ENCODE measurements at places on chromosomes 3 and 15.
A peak's percentile ranks its signal among the peaks of the same experiment; 100 is the strongest.

- DNase-seq = no peak
Measured at GRCh38 chr3:193372783-193373182, 5.8 kb downstream of the ATP13A5 start.

DNA sequence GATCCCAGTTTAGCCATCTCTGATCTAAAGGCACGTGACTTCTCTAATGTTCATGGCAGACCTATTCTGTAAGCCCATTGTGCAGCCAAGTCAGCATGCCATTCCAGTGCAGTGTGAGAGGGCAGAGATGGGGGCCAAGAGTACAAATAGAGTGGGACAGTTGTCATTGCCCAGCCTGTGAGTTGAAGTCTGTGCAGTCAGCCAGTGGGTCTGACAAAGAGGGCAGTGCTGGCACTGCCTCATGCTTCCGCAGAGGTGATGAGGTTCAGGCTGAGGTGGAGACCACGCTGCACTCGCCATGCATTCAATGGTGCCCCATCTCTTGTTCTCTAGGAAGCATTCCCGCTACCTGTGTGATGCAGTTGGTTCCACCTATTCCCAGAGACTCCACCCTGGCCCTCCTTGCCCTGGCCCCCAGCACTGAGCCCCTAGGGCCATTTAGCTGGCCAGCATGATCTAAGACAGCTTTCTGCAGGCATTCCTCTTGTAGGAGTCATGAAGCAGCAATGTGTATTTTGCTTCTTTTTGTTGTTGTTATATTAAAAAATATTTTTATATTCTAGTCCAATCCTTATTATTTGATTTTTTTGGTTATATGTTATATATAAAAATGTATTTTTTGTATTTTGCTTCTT lies 3.7 kb downstream of the MRAS start:
- DNase-seq = no peak

DNA sequence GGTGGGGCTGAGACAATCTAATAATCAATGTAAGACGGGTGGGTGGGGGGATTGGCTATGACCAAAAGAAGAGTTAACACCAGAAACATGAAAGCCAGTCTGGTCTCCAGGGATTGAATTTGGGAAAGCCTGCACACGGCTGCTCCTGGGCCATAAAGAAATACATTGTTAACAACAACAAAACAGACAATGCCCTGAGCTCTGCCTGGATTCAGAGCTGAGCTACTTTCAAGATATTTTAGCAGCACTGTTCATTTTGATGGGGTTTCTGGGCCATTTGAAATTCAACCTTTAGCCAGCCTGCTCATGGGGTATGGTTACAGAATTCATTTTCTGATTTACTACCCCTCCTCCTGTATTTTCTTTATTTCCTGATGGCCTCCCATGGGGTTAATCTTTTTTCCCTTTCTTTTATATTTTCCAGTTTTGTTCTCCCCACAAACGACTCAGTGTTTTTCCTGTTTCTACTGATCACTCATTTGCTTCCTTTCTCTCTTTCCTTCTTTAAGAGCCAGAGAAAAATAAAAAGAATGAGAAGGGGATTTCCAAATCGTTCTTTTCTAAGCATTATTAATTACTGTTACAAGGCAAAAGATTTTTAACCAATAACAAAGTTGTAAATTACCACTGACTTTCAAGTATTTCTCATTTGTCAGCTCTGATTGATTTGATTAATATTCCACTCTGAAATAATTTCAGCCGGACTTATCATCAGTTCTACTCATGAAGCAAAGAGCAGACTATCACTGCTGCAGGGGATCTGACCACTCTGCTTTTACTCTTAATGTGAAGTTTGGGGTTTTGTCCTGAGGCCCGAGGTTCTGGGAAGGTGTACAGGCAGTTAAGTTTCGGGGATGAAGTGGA lies 19.6 kb downstream of the NR2F2 start:
- DNase-seq = no peak

- DNase-seq = no peak
Measured at GRCh38 chr3:126939338-126939718, 43.6 kb upstream of the PLXNA1 start.

GRCh38 chr3:21642433-21642832 lies 108.6 kb downstream of the ZNF385D start:
- no peak for DNase-seq

- DNase-seq = no peak
Measured at GRCh38 chr3:159825216-159825854, 163.3 kb upstream of the IL12A start.

GRCh38 chr15:51097553-51098330 lies 3.0 kb upstream of the TNFAIP8L3 start:
- no peak for DNase-seq

- DNase-seq = no peak
Measured at GRCh38 chr3:20023623-20024405, 11.8 kb upstream of the PP2D1 start.

- DNase-seq = no peak
Measured at GRCh38 chr3:27638594-27638993, 83.5 kb downstream of the EOMES start.

DNA sequence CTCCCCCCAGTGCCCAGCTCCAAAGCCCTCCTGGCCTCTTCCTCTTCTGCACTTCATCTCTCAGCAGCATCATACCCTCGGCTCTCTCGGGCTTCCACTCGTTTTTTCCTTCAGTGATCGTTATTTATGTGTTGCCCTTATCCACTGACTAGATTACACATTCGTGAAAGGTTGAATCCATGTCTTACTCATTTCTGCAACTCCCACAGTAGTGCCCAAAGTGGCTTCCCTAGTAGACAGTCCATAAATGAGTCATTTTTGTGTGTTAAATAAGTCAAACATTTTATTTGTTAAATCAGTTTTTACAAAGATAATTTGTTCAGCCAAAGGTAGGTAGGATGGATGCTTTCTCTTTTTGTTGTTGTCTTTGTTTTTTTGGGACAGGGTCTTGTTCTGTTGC lies 87.4 kb downstream of the CRTC3 start:
- no peak for DNase-seq

DNA sequence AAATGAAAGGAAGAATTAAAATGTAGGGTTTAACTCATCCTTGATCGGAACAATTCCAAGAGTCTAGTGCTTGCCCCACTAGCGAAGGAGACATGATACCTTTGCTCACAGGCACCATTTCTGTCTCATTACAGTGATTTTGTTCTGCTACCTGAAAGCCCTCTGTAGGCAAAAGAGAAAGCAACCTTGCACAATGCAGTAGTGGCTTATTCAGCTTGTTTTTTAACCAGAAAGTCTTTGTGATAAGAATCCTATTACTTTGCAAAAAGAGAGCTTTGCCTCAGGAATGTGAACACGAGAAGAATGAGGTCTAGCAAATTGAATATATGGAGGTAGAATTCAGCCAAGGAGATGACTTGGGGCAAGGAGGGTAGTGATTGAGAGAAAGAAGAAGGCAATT lies 684.4 kb downstream of the GRM7 start:
- DNase-seq = no peak

DNA sequence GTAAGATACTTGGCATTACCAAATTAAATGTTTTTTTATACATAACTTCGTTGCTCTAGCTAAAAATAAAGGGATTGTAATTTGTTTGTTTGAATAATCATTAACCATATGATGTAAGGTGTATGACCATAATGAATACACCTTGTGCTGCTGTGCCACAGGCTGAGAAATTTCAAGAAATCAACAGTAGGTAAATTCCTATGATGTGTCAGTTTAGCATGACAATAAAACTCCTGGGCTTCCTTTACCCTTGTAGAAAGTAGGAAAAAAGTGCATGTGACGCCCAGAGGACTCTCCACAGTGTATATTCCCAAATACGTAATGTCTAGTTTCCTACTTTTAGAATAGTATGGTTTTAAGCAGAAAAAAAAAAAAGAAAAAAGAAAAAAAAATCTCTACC lies 208.1 kb downstream of the SATB1 start:
- DNase-seq = no peak

GRCh38 chr15:82882273-82882928 lies 70.1 kb downstream of the HOMER2 start:
- DNase-seq = no peak

GRCh38 chr15:47711655-47712054 lies 5.7 kb upstream of the SEMA6D start:
- DNase-seq = peak; percentile 3

DNA sequence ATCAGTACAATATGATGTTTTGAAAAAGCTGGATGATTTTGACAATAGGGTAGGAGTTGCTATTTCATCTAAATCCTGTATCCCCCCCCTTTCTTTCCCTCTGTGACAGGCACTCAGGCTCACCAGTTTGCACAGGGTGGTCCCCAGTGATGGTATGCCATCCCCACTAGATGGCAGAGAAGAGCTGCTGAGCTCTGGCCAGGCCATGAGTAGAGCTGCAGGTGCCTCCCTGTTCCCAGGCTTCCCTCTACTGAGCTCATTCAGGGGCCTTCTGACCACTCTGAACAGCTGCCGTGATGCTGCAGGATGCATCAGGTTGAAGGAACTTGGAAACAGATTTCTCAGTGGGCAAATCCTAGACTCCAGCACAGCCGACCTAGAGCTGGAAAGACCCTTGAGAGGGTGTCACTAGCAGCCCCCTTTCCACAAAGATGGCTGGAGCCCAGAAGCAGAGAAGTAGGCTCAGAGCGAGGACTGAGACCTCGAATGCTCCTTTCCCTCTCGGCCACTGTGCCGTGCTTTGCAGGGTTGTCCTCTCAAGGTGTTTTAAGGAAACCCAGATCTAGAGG lies 45.1 kb downstream of the EFCAB12 start:
- peak; percentile 70 for DNase-seq

DNA sequence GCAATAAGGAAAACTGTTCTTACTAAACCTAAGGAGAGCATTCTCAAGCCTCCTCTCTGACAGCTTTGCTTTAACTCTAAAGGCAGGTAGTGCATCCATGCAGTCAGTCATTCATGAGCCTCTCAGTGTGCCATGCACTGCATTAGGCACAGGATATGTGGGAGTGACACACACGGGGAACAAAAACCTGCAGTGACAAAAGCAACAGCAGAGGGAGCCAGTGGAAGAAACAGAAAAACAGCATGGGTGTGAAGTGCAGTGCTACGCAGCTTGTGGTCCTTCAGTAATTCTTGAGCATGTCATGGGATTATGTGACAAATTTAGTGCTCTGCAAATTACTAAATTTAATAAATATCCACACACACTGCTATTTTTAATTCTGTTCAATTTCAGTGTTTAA lies 230.7 kb downstream of the BBX start:
- DNase-seq = peak; percentile 33

DNA sequence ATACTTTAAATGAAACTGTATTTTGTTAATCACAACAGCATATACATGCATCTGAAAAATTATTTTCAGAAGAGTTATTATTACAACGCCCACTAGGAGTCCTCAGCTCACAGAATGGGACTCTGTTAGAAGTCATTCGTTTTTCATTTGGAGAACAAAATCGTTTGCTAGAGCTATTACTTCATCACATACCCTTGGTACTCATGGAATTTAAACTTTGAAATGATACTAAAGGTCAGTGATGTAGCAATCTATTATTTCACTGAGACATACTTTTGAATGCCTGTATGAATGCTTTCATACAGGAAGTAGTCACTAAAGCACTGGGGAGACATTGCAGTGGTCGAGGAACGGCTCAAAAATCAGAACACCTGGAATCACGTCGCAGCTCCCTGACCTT lies 198.1 kb downstream of the MBNL1 start:
- peak; percentile 23 for DNase-seq

DNA sequence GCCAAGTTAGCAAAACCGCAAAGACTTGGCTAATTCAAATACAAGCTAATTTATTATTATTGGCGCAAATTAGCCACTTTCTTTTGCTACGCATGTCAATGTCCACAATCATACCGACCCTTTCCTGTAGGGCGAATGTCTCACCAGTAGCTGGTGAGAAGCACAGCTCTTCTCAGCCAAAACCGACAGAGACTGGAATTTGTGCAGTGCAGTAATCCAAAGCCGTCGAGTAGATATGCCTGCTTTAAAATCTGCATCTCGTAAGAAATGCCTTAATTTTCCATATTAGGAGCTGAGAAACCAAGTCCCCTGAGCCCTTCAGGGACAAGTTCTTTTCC lies 614 bp upstream of the MINDY2 start:
- peak; percentile 54 for DNase-seq

GRCh38 chr3:80307844-80308243 lies 540.0 kb upstream of the ROBO1 start:
- no peak for DNase-seq

- no peak for DNase-seq
Measured at GRCh38 chr15:80367661-80368060, 36.5 kb upstream of the ARNT2 start.

- DNase-seq = no peak
Measured at GRCh38 chr3:5698851-5699250, 511.3 kb downstream of the EDEM1 start.

DNA sequence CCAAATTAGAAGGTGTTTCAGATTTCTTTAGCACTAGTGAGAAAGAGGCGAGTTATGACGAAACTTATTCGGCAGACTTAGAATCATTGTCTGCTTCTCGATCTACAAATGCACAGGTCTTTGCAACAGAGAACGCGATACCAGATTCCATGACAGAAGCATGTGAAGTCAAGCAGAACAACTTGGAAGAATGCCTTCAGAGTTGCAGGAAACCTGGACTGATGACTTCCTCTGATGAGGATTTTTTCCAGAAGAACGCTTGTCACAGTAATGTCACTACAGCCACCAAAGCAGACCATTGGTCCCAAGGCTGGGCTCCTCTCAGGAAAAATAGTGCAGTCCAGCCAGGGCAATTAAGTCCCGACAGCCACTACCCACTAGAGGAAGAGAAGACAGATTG lies 50.6 kb downstream of the CDAN1 start:
- no peak for DNase-seq

Measured in COR-L47 (cell line).